ENCODE measurements at places on chromosomes 12 and 14.

DNA sequence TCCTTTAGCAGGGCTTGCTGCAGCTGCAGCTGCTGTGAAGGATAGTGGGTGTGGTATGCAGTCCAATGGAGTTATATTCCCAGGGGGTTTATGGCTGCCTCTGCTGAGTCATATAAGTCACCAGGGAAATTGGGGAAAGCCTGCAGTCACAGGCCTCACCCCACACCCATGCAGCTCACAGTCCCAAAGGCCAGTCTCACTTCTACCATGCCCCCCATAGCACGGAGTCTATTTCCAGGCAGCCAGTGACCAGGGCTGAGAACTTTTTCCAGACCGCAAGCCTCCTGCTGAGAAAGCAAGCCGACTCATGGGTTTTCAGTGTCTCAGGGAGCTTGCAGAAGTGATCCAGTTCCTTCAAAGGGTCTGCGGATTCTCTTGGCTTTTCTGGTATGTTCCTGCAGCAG, 322.4 kb upstream of the CLEC14A start:
- no peak for DNase-seq

DNA sequence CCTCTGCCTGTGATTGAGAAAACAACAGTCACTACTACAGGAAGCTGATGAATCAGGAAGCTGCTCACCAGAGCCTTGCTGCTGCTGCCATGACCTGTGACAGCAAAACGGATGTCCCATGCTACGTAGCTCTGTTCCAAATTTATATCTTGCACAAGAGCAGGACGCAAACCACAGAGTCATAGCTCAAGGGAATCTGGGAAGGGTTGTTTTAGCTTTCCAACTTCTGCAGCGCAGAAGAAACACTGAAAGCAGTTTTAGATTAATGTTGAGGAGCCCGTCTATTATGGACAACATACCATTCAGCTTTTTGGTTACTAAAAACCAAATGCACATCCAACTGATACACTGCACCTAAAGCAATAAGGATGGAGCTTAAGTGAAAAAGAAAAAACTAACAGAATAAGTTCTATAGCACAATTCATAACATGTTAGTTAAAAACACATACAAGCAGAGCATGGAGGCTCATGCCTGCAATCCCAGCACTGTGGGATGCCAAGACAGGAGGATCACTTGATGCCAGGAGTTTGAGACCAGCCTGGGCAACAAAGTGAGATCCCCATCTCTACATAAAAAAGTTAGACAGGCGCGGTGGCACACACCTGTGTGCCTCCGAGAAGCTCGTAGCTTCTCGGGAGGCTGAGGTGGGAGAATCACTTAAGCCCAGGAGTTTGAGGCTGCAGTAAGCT, 1.7 kb upstream of the ANKRD33 start:
- DNase-seq: no peak

GRCh38 chr12:3988519-3989217, 115.5 kb upstream of the PARP11 start:
- DNase-seq: no peak

GRCh38 chr12:110373025-110373424, 30.5 kb downstream of the ANAPC7 start:
- no peak for DNase-seq

DNA sequence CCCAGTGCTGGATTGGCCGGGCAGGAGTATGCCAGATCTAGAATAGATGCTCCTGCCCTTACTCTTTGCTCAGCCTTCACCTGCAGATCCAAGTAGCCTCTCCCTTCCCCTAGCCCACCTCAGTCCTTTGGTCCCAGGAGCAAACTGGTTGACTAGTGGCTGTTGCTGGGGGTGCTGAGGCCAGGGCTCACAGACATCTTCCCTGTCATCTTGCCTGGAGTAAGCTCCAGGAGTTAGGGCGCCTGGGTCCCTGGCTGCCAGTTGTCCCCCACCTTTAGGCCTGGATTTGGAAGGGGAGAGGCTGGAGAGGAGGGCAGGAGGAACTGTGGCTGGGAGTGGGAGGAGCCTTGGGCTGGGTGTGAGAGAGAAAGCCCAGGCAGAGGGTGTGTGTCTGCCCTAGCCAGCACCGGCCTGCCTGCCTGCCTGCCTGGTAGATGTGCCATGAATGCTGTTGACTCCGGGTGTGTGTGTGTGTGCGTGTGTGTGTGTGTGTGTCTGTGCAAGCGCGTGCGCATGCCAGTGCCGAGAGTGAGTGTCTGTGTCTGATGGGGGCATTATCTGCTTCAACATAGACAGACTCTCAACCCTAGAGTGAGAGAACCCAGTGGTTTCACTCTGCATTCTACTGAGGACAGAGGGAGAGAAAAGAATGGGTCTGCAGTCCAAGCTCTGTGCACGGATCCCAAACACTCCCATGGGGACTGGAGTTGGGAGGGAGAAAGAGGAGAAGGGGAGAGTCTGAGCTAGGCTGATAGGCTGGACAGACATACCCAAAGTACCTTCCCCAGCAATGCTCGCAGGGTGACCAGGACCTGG, 845 bp upstream of the RARG start:
- DNase-seq: no peak

DNA sequence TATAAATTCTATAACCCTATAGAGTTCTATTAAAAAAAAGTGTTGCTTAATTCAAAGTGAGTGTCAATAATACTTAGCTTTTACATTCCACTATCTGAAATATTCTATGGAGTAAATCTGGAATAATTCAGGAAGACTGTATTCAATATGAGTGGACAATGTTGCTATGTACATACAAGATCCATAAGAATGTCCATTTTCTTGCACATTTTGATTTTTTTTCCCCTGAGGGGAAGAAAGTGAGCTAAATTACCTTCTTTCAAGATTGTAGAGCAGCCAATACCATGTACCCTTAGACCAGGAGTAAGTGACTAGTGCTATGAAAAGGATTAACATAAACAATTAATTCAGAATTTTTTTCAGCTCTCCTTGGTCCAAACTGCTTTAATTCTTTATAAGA, 25.4 kb downstream of the EXOC5 start:
- no peak for DNase-seq

DNA sequence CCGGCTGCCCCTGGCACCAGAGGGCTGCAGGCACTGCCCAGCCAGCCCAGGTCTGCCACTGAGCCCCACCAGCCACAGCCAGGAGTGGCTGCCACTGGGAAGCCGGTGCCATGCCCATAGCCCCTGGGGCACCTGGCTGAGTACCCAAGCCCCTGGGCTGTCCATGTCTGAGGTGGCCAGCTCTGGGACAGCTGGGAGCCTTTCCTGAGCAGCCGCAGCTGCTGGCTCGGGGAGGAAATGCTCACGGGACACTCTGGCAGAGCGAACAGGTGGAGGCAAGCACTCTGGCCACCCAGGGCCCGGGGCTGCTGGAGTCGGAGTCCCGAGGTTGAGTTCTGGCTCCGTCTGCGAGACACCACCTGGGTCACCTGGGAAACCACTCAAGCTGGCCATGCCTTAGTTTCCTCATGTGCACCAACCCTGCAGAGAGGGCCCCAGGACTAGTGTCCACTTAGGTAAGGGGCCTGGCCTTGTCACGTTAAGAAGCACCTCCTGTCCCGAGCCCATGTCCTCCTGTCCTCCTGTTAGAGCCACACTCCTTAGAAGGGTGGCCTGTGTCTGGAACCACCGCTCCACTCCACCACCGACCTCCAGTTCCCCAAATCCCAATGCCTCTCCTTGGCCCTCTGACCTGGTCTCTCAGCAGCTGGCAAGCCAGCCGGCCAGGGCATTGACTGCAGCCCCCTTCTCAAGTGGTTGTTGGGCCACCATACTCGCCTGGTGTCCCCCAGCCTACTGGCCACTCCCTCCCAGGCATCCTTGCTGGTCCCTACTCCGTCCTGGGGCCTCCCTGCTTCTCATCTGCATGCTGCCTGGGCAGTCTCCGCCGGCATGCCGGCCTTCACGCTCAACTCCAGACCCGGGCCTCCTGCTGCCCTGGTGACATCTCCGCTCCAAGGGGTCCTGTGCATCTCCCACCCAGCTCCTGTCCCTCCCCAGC, 45.3 kb downstream of the BEGAIN start:
- no peak for DNase-seq

DNA sequence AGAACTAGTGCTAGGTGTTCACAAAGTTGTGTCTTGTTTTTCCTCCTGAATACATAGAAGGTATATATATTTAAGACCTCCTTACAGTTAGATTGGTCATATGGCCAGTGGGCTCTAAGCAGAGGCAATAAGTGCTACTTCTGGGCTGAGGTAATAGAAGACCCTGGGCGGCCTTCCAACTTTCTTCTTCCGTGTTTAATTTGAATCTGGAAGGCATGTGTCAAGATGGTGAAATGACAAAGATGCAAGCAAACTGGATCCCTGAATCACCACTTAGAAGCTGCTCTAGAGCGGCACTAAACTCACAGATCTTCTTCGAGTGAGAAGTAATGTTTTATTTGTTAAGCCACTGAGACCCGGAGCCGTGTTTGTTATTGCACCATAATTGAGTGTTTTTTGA, 201.0 kb upstream of the GZMB start:
- DNase-seq: no peak

DNA sequence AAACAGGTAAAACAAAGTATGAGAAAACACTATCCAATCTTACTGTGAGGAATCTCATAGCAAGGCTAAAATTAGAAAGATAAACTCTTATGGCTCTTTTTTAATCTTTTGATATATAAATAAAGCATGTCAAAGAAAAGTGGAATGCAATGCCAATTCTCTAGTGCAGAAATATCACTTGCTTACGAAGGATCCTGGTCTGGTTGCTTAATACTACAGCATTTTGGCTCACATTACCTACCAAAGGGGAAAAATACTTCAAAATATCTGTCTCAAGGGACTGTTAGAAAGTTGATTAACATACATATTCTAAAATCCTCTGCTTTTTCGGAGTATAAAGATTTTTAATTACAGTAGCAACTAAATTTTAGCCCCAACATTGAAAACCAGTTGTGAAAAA, 21.4 kb downstream of the AREL1 start:
- DNase-seq: no peak

GRCh38 chr12:92032101-92032500, 113.5 kb downstream of the BTG1 start:
- DNase-seq: no peak

Measured in effector CD8-positive, alpha-beta T cell (primary cell).